Common myeloid progenitor, CD34-positive (primary cell): ENCODE measurements at places on chromosomes 2 and 18.

DNA sequence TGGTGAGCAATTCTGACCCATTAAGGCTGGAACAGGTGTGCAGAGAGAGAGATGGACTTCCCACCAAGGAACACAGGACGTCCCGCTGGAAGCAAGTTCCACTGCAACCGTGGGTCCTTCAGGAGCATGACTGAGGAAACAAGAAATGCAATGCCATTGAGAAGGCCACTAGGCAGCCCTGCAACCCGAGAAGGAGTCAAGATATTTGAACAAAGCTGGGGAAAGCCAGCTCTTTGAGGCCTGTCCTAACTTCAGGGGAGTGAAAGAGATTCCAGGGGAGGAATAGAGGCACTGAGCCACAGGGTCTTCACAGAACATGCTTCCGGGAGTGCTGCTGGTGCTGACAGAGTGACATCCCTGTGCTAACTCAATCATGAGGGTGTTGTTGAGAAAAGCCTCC, 153.8 kb upstream of the ZNF236 start:
- DNase-seq = no peak

- DNase-seq = no peak
Observed at GRCh38 chr2:234964631-234965461, 13.0 kb downstream of the SH3BP4 start.

GRCh38 chr2:16537347-16537746, 128.3 kb downstream of the CYRIA start:
- no peak for DNase-seq

DNA sequence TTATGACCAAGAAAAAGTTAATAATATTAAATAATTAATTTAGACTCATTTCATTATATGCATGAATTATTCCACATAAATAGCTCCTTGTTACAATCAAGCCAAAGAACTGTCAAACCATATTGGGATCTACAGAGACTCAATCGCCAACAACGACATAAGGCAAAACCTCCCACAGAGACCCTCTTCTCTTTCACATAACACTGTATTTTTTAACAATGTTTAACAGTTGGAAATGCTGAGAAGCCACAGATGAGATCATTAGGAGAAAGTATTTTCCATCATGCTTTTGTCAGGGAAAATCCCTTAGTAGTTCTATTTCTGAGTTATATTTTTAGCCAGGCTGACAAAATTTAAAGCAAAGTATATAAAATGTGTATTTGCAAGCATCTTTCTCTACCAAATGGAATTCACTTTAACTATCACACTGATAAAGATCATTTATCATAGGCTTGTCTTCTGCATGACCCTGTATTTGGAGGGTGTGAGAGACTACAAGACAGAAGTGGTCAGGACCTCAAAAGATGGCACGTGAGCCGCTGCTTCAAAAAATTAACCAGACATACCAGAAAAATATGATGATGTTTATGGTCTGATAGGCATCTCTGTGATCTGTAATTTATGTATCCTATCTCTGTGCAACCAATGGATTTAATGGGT, 383.8 kb downstream of the NRXN1 start:
- no peak for DNase-seq

DNA sequence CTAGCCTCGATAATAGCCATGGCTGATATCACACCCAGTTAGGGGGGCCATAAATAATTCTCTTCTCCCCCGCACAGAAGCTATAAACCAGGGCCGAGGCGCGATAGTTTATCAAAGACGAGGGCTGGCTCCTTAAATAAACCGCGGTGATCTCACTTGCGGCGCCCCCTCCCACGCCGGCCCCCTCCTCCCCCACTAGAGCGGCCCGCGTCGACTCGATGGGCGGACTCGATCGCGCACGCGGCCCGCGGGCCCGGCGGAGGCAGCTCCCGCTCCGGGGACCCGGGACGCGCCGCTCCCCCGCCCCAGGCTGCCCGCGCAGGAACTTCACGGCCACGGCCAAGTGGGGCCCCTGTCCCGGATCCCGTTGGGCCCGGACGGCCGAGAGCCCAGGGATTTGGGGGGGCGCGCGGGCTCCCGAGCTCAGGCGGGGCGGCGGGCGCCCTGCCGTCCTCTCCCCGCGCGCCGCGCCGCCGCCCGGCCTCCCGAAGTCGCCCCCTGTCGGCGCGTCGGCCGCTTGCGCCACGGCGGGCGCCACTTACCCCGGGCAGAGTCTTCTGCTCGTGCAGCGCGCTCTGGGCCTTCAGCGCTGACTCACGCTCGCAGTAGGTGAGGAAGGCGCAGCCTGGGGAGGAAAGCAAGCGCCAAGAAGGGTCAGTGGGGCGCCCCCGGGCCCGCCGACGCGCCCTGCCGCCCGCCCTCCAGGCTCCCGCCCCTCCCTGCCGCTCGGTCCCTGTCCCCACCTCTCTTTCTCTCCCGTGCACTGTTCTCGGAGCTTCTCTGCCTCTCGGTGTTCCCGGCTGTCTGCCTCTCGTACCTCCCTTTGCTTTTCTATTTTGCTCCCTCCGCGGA, 80.4 kb downstream of the CELF4 start:
- peak; percentile 62 for DNase-seq

GRCh38 chr2:221229099-221229498, 343.0 kb downstream of the EPHA4 start:
- DNase-seq = no peak

DNA sequence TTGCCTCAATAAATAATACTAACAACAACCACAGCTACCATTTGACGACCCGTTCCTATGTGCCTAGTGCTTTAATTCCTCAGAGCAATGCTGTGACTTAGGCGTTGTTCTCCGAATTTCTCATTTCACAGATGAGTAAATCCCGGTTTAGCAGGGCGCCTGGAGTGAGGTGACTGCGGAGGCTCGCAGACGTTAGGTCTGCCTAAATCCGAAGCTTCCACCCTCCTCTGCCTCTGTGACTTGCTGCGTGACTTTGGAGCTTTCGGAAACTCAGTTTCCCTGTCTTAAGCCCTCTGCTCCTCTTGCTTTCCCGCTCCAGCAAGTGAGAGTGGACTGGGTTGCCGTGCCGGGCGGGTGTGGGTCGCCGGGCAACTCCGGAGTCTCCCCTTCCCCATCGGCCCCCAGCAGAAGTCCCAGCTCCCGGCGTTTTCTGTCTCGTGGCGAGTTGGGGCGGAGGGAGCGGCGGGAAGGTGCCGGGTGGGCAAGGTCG, 711 bp upstream of the ATOH8 start:
- no peak for DNase-seq

GRCh38 chr2:52386433-52387030, 1354.6 kb upstream of the NRXN1 start:
- no peak for DNase-seq

DNA sequence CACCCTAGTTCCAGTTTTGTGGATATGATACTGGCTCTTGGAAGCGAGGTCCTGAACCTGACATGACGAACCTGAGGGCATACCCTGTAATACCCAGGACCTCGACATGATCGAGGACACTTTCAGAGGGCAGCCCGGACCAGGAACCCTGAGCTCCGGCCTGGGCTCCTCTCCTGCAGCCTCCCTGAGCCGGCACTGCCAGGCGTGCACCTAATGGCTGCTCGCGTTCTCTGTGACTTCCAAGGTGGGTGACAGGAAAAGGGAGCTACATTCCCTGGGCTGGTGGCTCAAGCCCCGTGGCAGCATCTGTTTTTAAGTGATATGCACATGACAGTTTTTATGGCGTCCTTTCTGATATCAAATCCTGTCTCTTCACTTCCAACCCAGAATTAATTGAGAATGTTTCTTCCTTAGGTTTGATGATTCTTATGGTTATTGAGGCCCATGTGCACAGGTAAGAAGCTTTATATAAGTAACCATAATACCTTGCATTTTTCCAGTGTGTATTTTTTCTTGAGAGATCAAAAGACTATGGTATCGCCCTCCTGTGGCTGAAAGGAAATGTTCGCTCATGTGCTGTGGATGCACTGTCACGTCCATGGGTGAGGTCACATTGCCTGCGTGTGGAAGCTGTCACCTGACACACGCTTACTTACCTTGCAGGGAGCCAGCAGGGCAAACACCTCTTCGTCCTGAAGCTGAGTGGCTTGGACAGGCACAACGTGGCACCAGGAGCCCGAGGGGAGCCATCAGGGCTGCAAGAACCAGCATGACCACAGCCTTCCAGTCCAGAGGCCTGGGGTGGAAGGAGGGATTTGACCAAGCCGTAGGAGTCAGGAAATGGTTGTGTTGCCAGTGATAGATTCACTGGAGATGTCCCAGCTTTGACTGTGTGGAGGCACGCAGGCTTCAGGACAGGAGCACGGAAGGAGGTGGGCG, 367.4 kb upstream of the MYT1L start:
- DNase-seq = peak; percentile 85

GRCh38 chr2:105473011-105473410, 74.2 kb upstream of the FHL2 start:
- DNase-seq = no peak

GRCh38 chr18:48613589-48614404, 75.0 kb downstream of the CTIF start:
- DNase-seq = no peak
